ENCODE measurements at places on chromosomes 1 and 21. TPM values are rescaled to one million over a fixed set of nuclear protein-coding genes. Genes with fewer than 3 reads are reported as not detected.

The LCE3E gene
- total RNA-seq: not detected

The PDC gene
- not detected for total RNA-seq

The NT5C1A gene
- total RNA-seq: not detected

The CRYBG2 gene
- total RNA-seq: not detected

The SELE gene
- not detected for total RNA-seq

The BLZF1 gene
- 29.8 TPM for total RNA-seq

The SLC44A3 gene
- 0.36 TPM for total RNA-seq

The CFAP74 gene
- total RNA-seq: not detected

The FLAD1 gene
- total RNA-seq: 24.9 TPM

The CSMD2 gene
- 0.49 TPM for total RNA-seq

The NMNAT2 gene
- 3.4 TPM for total RNA-seq

The LAMB3 gene
- 3.4 TPM for total RNA-seq

The MMEL1 gene
- total RNA-seq: not detected

The DNASE2B gene
- not detected for total RNA-seq

The OR2L2 gene
- total RNA-seq: not detected

The NUDC gene
- 45.5 TPM for total RNA-seq

The HMCN1 gene
- total RNA-seq: 42.8 TPM

The TTC39A gene
- total RNA-seq: not detected

The PCNX2 gene
- total RNA-seq: 6.3 TPM

The RNF186 gene
- not detected for total RNA-seq

The TMEM240 gene
- total RNA-seq: 7.0 TPM

The CTSE gene
- total RNA-seq: not detected

The UBL4B gene
- total RNA-seq: not detected

The KIF2C gene
- 6.1 TPM for total RNA-seq

The NCF2 gene
- not detected for total RNA-seq

The FCN3 gene
- total RNA-seq: 0.49 TPM

The CRP gene
- total RNA-seq: not detected

The CLDN17 gene
- total RNA-seq: not detected

The RAB3B gene
- total RNA-seq: 2.4 TPM

The MYBPH gene
- not detected for total RNA-seq

The KPRP gene
- not detected for total RNA-seq

The FOXD2 gene
- total RNA-seq: 0.18 TPM

The SERINC2 gene
- 9.1 TPM for total RNA-seq

The OPRD1 gene
- total RNA-seq: not detected

The RHBDL2 gene
- total RNA-seq: not detected

The PRPF38B gene
- total RNA-seq: 11.0 TPM

The KCNJ9 gene
- total RNA-seq: not detected

The GNAT2 gene
- total RNA-seq: not detected

Data from cardiac atrium fibroblast (primary cell).